ENCODE measurements at places on chromosomes 4 and X.

DNA sequence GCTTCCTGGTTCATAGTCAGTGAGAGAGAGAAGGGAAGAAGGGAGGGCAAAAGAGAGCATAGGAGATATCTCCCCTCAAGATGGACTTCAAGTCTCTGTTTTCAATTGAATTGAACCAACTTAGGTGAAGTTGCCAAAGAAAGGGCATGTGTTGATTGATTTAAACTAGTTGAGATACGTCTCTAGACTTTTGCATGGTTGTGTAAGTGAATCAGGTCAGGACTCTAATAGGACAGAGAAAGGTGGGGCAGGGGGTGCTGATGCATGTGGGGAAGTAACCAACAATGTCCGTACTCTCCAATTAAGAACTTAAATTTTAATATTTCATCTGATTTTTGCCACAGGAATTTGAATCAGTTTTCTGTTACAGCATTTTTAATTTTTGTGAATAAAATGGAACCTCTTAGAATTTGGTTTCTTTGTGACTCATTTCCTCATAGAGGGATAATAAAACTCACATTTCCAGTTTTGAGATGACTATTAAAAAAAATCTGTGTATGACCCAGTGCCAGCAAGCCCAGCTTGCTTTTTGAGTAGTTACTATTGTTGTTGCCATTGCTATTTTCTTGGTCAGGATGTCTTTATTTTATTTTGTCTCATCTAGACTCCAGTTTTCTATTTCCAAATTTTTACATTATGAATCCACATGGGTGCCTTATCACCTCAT is 37.3 kb downstream of the SLIT2 start:
- no peak for DNase-seq

GRCh38 chrX:23513121-23513520 is 154.2 kb upstream of the PRDX4 start:
- no peak for DNase-seq

DNA sequence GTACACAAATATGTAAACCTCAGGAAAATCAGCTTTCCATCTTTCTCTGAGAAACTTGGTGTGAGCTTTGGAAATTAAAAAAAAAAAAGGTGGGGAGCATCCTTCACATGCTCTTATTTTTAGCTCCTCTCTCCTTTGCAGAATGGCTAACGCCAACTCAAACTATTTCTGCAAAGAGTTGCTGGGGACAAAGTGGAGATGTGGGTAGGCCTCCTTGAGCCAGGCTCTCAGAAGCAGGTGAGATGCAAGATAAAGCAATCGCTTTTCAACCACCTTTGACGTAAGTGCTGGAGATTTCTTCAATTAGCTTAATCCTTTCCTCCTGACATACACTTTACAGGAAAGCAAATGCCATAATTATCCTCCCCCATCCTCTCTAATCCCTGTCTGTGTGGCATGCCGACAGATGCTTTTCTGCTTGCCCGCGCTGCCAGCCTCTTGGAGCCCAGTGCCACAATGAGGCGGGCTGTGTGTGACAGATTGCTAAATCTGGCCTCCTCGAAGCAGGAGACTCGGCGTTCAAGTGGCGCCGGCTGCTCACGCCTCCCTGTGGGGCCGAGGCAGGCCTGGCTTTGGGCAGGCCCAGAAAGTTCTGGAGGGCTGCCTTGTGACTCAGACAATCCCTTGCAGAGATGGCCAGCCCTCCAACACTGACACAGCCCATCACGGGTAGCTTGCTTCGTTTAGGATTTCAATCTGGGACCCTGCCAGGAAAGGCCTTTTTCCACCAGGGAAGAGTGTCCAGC is 64.9 kb upstream of the SOD3 start:
- DNase-seq: no peak

DNA sequence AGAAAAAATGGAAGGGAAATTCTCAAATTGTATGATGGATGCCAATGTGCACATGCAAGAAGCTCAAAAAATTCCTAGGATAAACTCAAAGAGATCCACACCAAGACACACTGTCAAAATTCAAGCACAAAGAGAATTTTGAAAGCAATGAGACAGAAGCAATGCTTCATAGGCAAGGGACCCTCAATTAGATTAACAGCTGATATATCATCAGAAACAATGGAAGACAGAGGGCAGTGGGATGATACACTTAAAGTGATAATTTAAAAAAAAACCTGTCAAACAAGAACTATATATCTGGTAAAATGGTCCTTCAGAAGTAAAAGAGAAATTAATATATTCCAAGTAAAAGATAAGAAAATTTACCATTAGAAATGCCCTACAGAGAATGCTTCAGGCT is 306.3 kb upstream of the PCDH7 start:
- DNase-seq: no peak

DNA sequence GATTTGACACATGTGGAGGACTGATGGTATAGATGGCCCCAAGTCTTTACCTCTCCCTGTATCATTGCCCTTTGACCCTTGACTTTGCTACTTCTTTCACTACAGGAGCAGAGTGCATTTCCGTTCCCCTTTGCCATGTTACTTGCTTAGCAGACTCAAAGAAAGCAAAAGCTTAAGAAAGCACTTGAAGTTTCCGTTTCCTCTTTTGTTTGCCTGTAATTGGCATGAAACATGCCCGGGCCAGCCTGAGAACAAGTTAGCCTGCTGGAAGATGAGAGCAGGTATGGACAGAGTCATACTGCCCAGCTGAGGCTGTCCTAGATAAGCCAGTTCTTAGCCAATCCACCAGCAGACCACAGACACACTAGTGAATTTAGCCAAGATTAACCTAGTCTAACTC is 206.0 kb downstream of the BCOR start:
- DNase-seq: no peak

DNA sequence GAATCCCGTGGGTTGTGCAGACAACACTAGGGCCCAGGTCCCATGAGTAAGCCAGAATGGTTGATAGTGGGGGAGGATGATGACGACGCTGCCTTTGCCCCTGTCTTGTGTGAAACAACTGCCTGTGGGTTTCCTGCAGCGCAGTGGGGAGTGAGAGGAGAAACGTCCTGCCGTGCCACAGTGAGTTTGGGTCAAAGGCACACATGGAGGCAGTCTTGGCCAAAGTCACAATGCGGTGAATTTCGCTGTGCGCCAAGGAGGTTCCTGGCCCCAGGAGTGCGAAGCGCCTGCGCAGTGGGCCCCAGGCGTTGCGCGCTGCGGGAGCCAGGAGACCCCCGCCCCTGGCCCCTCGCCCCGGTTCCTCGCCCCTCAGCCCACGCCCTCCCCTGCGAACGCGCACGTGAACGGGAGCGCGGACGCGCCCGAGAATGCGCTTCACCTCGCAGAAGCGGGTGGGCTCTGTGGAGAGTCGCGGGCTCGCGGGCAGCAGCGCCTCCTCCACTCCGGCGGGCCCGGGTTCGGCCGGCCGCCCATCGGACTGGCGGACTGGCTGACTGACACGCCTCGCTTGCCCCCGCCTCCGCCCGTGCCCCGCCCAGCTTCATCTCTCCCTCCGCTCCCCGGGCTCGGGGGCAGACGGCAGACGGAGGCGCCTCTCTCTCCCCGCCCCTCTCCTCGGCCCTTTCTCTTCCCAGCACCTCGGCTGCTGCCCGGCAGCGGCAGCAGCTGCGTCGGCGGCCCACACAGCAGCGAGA is at the start of gene NUDT10:
NUDT10 (plus strand) TSS at position 635 of the 755 bp plus-strand sequence. CDS start 144 bp downstream, outside the sequence.
- no peak for DNase-seq

GRCh38 chr4:2246384-2247127 is 4.6 kb upstream of the HAUS3 start:
- DNase-seq: no peak

GRCh38 chrX:1623691-1624090 is 8.8 kb downstream of the ASMT start:
- no peak for DNase-seq

DNA sequence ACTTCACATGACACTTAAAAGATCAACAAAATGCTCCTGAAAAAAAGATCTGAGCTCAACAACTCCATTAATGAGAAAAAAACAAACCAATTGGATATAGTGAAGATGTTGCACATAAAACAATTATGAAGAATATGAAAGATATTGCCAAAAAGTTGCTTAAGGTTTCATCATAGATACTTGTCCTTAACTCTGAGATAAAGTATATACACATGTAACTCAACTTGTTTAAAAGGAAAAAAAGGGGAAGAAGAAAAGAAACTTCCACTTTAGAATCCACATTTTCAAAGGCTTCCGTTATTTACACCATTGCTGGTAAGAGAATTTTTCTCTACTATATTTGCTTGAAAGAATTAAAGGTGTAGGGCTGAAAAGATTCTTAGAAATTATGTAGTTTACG is 2.7 kb downstream of the AFAP1 start:
- DNase-seq: no peak

DNA sequence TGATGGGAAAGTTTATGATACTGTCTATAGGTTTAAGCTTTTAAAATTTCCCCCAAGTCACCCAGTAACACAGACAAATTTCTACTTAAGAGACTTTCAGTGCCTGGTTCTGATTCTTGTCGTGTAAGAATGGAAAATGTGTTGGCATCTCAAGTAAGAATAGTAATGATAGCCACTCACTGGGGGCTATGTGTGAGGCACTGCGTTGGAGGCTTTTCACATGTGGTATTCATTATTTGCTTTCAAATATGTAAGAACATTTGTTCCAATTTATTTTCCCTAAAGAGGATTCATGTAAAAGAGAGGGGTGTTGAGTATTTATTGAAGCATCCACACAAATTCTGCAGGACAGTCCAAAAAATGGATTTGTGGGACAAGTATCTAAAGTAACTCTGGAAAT is 143.6 kb downstream of the FNIP2 start:
- no peak for DNase-seq

DNA sequence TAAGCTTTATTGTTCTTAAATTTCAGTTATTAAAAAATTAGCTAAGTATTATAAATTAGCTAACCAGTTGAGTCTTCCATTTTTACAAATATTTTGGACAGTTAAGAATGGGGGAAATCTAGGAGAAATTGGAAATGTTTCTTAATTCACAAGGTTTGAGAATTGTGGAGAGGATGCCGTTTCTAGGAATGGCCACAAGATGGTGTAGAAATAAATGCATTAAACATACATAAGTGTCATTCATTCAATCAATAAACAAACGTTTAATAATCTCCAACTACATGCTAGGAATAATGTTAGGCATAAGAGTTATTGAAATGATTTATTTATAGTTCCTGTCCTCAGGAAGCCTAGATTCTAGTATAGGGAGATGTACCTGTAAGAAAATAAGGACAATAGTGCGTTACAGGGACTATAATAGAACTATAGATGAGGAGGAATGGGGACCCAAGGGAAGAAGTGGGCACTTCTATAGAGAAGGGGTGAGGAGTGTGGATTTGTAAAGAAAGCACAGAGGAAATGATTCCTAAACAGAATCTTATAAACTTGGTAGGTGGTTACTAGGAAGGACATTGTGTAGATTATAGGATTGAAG is 195.7 kb upstream of the ANK2 start:
- DNase-seq: no peak

GRCh38 chrX:72498782-72499181 is 73.9 kb downstream of the HDAC8 start:
- DNase-seq: no peak

GRCh38 chrX:23434356-23434884 is 99.8 kb downstream of the PTCHD1 start:
- no peak for DNase-seq

GRCh38 chr4:159175989-159176375 is 73.1 kb downstream of the RAPGEF2 start:
- no peak for DNase-seq

DNA sequence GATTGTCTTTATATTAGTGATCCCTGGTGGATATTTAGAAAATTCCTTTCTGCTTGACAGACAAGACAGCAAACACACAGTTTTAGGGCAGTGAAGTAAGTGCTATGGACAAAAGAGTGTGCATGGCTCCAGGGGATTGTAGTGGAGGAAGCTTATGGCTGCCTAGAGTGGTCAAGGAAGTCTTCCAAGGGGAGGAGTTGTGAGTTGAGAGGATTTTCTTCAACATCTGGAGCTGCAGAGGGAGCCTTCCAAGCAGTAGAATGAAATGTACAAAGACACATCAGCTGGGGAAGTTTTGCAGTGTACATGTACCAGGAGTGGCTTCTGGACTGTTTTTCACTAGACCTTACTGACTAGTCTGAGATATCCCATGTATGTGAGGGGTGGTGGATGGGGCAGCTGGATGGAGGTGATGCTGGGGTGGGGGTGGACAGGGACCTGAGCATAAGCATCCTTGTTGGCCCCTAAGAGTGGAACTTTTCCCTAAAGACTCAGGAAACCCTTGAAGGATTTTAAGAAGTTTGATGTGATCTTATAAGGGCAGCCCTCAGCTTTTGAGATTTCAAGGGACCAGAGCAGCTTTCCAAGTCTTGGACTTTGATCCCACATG is 160.5 kb upstream of the TAPT1 start:
- DNase-seq: no peak

DNA sequence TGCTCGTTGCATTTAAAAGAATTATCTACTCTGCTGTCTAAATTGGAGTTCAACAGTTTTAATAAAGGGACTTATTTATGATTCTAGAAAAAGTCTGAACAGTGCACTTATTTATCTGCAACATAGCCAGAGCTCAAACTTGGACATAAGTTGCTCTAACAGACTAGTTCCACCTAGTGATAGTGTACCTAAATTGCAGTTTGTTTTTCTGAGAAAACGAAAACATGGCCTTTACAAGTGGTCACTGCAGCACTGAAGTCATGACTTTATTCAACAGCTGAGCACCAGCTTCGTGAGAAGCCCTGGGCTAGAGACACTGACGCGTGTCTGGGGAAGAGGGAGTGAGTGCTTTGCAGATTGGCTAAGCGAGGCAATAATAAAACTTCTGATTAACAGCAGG is 77.3 kb upstream of the IGSF1 start:
- DNase-seq: no peak

- DNase-seq: no peak
These were observed 175.0 kb downstream of the NHS start for GRCh38 chrX:17550011-17550410.

DNA sequence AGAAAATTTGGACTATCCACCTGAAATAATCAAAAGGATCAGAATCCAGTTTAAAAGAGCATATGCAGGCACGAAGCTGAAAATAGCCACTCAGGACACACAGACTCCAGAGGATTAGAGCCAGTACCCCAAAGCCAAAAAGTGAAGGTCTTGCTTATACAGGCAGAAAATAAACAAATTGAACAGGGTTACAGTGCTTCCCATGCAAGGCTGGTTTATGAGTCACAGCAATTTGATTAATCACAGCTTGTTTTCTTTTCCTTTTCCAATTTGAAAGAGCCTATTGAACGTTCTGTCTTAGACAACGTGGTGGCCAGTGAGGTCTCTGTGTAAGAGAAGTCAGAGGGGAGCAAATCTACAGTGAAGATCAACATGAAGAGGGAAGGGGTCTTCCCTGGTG is 10.2 kb downstream of the HGFAC start:
- no peak for DNase-seq

DNA sequence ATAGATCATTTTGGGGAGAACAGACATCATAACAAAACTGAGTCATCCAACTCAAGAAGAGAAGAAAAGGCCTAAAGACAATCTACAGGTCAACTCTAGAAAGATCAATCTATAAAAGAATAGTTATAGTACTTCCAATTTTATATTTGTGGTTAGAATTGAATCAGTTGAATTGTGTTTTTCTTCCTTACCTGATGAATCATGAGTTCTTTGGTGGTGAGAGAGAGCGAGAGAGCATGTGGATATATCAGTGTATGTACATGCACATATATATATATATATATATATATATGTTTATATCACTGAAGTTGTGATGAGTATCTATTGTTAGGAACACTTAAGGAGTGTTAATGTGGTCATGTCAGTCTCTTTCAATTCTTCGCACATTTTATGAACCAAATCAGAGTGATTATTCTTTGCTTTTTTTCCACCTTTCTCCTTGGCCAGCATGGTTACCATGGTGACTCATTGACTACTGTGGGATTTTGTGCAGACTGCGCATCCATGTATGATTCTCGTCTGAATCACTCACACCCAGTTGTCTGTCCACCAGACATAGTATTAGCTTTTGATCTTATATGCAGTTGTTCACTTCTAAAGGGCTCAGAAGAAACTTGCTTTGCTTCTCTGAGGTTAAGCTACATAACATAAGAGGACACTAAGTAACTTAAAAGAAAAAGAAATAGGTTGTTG is 90.4 kb upstream of the RAB40AL start:
- DNase-seq: no peak

Measured in activated effector memory CD4-positive, alpha-beta T cell treated with Interleukin-2 at 50 U/mL for 16 hours (primary cell).